ENCODE measurements at places on chromosomes 1 and 21. TPM values are rescaled to one million over a fixed set of nuclear protein-coding genes. Genes with fewer than 3 reads are reported as not detected.

GRCh38 chr1:44237721-44238457, 24.6 kb downstream of the DMAP1 start:
- no peak for DNase-seq

DNA sequence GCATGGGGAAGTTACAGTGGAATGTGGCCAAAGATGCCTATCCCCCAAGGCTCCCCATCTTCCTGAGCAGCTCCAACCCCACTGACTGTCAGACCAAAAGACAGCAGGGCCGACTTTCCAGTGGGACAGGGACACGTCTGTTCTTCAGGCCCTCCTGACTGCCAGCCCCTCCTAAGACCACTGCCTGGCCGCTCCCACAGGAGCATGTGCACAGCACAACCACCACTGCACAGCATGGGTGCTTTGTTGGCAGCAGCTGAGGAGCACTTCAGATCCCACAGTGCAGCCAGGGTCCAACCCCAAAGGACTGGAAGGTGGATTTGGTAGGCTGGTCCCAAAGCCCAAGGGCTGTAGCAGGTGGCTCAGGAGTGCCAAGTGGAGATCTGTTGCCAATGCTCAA, 648.3 kb upstream of the BRINP3 start:
- DNase-seq, result no peak

- no peak for DNase-seq
Observed at GRCh38 chr21:45699966-45700365, 56.4 kb downstream of the PCBP3 start.

Gene MMEL1
- 1.5 TPM for total RNA-seq

Gene BEND5
- not detected for total RNA-seq

Gene SMYD3
- total RNA-seq, result 16.2 TPM

Gene MSTO1
- 29.7 TPM for total RNA-seq

Gene LCE1A
- not detected for total RNA-seq
